ENCODE measurements at places on chromosomes 5 and 9.

DNA sequence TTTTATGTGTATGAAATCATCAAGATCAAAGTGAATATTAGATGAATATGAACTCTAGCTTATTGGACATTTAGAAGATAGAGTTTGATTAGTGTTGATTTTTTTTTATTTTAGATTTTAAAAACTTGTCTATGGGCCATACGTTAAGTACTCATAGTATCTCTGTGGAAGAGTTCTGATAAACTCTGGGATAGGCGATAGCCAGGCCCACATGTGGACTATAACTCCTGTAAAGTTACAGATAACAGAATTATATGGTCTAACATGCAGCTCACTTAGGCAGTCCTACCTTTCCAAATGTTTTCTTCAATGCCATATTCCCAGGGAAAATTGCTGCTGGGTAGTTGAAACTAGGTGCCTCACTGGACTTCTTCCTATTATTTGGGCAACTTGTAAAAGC, 10.4 kb downstream of the SLC31A1 start:
- no peak for DNase-seq

GRCh38 chr5:76714751-76715485, 1.0 kb upstream of the F2R start:
- DNase-seq: no peak

- DNase-seq: no peak
These were observed 599.0 kb downstream of the TLR4 start for GRCh38 chr9:118303216-118303615.

DNA sequence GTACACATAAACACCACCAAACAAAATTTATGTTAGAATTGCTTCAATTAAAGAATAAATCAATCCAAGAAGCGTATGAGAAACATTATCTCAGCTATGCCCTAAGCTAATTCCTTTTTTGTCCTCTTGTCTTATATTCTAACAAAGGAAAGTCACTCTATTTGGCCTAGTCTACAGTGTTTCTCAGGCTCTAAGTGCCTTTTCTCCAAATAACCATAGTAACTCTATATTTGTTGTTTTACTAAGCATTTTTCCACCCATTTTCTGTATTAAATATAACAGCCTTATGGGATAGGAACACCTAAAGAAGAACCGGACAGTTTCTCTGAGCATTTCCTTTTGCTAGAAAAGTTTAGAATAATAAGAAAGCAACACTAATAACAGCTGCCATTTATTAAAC, 120.1 kb upstream of the MTAP start:
- no peak for DNase-seq

DNA sequence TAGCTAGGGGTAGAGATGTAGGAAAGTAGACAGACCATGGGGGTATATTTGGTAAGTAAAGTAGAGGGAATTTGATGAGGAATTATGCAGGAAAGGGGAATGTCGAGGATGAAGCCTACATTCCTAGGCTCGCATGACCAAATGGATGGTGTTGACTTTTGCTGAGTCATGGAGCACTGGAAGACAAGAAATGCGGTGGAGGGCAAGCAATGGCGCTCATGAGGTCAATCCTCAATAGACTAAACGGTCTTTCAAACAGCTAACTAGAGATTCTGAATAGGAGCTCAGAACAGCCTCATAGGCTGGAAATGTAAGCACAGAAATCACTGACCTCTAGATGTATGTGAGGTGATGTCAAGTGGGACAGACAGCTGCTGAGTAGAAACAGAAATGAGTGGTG, 50.7 kb upstream of the FST start:
- no peak for DNase-seq

- DNase-seq: no peak
These were observed 191.4 kb downstream of the TMEM167A start for GRCh38 chr5:82885627-82886389.

- DNase-seq: no peak
These were observed 71.0 kb downstream of the WNK2 start for GRCh38 chr9:93254806-93255493.

- DNase-seq: no peak
These were observed 63.5 kb downstream of the ENC1 start for GRCh38 chr5:74576941-74577456.

GRCh38 chr5:135133181-135133580, 99.2 kb upstream of the PITX1 start:
- DNase-seq: no peak

GRCh38 chr5:80756292-80756691, 101.5 kb upstream of the DHFR start:
- no peak for DNase-seq
